H1 (cell line): ENCODE measurements at places on chromosomes 3 and 15.

DNA sequence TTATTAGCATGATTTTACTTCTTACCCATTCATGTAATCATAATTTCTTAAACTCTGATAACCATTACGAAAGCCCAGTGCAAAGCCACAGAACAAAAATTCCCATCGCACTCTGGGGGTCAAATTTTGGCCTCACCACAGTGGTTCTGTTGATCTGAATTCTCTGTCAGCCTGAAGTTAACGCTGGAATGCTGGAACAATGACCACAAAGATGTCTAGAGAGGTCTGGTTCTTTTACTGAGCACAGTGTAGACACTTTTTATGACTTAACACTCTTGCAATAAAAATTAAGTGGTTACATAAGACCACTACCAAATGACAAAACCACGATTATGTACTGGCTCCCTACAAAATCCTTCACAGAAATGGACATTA is 94.7 kb downstream of the PDZRN3 start:
- DNase-seq = no peak

GRCh38 chr3:29637068-29637467 is 356.2 kb downstream of the RBMS3 start:
- no peak for DNase-seq

- DNase-seq = no peak
Measured at GRCh38 chr15:76753131-76753530, 152.0 kb downstream of the SCAPER start.

- no peak for DNase-seq
Measured at GRCh38 chr15:65930134-65930533, 60.8 kb downstream of the RAB11A start.

GRCh38 chr3:142027735-142028134 is 121.6 kb downstream of the TFDP2 start:
- DNase-seq = no peak

GRCh38 chr3:77682162-77682561 is 642.3 kb downstream of the ROBO2 start:
- no peak for DNase-seq

DNA sequence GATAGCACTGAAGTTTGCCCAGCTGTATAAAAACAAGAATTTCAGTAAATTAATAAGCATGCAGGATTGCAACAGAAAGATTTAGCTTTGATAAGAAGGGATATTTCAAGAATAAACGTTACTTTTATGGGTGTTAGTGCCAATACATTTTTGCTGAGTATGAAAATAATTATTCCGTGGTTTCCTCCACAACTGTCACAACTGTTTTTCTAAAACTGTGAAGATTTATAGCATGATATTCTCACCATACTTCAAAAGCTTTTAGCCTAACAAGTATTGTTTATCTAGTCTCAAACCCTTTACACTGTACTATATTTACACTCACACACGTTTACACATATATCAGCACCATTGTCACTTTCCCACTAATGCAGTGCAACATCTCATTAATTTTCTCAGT is 200.5 kb downstream of the TPRG1 start:
- no peak for DNase-seq

DNA sequence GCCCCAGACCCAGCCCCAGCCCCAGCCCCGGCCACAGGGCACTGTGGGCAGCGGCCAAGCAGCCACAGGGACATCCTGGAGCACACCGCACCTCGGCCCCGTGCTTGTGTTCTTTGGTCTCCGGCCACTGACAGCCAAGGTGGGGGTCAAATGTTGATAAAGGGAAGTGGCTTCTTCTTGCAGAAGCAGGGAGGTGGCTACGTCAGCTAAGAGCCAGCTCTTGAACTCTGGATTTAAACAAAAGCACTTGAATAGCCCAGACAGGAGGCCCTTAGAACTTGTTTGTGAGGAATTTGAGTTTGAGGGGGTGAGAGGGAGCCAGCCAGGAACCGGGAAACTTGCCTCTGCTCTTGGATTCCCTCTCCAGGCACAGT is 135.8 kb upstream of the ABHD17C start:
- DNase-seq = no peak

- no peak for DNase-seq
Measured at GRCh38 chr3:54793171-54793570, 134.7 kb downstream of the LRTM1 start.

- DNase-seq = no peak
Measured at GRCh38 chr3:134066651-134067530, 37.2 kb upstream of the SLCO2A1 start.

DNA sequence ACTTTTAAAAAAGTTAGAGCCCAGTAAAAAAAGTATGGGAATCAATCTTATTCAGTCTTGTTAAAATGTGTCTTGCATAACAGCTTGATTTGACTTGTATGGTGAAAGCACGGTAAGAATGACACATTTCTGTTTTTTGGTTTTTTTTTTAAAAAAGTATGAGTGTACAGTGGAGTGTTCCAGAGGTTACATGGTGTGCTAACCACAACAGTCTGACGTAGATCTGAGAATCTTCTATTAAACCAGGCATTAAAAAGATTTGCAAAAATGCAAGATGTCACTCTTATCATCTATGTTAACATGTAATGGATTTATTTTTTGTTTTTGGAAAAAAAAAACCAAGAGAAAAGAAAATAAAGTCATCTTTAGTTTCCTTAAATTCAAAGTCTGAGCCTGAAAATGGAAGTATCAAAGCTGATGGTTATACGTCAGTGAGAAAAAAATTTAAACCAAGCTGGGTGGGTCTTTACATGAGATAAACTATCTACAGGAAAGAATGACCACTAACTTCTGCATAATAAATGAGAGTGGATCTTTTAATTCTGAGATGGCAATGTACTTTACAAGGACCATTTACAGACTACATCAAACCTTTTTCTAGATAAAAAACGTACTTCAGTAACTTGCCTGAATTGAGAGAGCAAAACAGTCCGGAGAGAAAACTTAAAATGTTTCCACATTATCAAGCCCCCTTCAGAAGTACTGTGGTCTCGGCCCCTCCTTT is 1.6 kb downstream of the GABPB1 start:
- DNase-seq = no peak

- no peak for DNase-seq
Measured at GRCh38 chr15:35834216-35834830, 288.4 kb upstream of the DPH6 start.

DNA sequence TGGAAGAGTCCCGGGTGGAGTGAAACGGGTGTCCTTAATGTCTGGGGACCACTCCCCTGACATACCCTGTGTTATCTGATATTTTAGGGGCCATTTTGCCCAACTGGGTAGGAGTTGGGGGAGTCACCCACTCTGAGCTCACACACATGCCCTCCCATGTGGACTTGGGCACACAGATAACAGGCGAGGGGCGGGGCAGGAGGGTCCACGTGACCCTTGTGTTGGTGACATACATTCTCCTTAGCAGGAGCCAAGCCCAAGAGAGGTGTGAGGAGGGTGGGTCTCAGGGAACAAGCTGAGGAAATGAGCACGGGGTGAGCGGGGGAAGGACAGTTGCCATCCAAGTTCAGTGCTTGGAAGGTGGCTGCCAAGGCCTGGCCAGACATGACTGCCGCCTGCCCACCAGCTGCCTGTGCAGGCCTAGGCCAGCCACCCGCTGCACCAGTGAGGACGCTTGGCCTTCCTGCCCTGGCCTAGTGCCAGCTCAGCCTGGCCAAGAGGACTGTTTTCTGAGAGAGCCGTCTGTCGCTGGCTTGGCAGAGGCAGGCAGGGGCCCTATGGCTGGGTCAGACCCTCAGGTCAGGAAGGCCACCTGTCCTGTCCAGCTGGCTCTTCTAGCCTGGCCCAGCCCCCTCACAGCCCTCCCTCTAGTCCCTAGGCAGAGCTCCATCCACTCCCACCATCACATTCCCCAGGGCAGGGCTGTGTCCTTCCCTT is 31.3 kb upstream of the TMEM115 start:
- no peak for DNase-seq

GRCh38 chr3:108067768-108068167 is 23.1 kb downstream of the CD47 start:
- no peak for DNase-seq

DNA sequence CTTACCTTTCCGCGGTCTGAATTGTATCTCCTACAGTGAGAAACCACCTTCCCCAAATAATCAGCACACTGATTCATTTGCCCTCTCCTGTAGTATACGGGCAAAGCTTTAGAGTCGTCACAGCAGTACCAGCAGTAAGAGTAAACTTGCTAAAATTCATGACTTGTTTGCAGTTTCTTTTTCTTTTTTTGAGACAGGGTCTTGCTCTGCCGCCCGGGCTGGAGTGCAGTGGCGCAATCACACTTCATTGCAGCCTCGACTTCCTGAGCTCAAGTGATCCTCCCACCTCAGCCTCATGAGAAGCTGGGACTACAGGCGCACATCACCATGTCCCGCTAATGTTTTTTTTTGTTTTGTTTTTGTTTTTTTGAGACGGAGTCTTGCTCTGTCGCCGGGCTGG is 11.9 kb downstream of the SCAMP5 start:
- DNase-seq = no peak

DNA sequence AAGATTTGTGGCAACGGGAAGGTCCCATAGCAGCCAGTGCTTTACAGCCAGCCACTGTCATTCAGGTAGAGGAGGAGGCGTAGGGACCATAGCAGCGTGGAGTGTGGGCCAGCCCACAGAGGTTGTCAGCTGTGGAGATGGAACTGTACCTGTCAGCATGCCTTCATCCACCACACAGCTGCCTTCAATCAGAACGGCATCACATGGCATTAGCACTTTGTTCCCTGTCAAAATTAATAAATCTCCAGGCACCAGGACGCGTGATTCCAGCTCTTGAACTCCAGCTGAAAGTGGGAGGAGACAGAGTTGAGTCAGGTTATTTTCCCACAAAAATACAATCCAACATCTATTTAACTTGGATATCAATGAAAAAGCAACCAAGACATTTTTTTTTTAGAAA is 84.0 kb downstream of the ATP13A4 start:
- DNase-seq = no peak

DNA sequence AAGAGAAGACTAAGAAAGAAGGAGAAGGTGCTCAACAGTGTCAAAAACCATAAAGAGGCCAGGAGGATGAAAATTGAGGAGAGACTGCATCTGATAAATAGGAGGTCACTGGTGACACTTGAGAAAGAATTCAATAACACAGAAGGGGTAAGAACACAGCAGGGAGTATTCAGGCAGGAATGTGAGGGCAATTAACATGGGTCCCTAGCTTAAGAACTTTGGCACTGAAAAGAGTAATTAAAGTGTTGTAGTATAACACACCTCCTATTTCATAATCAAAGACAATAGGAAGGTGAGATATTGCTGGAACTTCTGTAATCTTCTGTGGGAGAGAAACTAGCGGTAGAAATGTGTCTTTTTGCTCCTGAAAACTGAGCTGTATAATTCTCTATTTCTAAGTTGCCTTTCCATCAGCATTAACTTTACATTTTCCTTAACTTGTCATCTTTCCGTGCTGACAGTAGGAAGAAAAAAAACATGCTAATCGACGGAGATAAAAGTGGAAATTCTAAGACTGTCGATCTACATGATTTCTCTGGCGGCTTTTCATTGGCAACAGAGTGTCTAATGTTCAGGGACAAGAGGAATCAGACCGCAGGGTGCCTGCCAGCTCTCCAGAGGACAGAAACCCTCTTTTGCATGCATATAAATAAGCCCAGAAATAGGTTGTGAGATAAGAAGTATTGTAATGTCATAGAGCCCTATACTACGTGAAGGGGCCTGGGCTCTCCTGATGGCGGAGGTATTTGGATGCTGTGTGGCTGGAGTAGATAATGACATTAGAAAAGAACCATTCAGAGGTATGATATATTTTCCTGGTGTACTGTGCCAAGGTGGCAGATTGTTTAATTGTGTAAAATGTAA is 147.9 kb upstream of the GAP43 start:
- no peak for DNase-seq

GRCh38 chr3:32421991-32422859 is 30.6 kb downstream of the CMTM7 start:
- DNase-seq = no peak

- no peak for DNase-seq
Measured at GRCh38 chr15:70870051-70870450, 16.1 kb upstream of the LARP6 start.

GRCh38 chr3:72848703-72849081 is 447 bp upstream of the SHQ1 start:
- DNase-seq = no peak

GRCh38 chr3:25899352-25900101 is 109.6 kb downstream of the OXSM start:
- DNase-seq = no peak

GRCh38 chr15:50911001-50911400 is 2.5 kb downstream of the AP4E1 start:
- no peak for DNase-seq

DNA sequence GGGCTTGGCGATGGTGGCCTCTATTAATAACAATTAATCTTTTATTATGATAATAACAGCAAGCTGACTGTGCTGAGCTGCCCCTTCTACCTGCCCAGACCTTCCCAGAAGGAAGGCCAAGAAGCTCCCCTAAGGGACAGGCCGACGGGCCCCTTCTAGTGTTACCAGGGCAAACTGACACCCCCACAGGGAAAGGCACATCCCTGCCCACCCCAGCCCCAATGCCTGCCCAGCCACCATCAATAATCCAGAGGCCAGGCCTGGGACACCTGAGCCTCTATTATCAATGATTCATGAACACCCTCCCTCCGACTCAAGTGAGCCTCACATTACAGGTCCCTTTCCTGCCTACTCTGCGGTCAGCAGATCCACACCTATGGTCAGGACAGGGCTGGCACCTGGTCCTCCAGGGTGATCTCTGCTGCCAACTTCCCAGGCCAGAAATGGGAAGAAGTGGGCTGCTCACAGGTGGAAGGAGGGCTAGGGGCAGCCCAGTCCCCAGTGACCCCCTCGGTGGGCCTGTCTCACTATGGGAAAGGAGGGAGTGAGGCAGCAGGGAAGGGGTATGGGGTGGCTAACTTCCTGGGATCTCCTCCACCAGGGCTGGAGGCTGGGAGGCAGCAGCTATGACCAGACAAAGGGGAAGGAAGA is 1.8 kb downstream of the TWF2 start:
- DNase-seq = peak; percentile 45

GRCh38 chr3:82641701-82642100 is 880.3 kb upstream of the GBE1 start:
- DNase-seq = no peak

DNA sequence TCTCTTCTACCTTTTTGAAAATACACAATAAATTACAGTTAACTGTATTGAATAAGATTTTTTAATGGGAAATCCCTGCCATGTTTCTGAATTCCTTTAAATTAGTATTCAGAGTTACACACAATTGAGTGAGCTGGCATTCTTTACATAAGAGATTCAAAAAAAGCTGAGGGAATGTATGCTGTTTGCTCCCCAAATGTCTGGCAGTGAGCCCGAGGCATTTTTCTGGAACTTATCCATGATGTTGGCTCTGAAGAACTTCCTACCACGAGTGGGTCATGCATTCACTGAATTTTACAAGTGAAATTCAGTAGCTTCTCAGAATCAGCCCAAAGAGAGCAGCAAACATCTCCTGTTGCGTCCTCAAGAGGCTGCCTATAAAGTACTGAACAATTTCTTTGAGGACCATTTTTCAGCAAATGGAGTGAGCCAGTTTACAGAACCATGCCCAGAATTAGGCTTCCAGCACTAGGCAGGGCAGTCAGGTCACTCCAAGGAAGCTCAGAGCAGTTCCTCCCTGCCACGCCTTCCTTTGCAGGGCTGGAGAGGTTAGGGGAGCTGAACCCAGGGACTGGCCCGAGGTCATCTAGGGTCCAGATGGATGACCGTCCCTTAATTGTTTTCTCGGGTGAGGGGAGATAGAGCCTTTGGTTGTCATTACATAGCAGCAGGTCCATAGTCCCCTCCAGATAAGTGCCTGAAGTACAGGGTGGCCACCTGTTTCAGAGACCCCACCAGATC is 21.2 kb downstream of the GABRA5 start:
- no peak for DNase-seq
